Nucleus accumbens (tissue), 56 donors: ENCODE measurements at places on chromosomes 2 and 18.

GRCh38 chr2:217938036-217938435, 64.8 kb downstream of the TNS1 start:
- DNase-seq: no peak

DNA sequence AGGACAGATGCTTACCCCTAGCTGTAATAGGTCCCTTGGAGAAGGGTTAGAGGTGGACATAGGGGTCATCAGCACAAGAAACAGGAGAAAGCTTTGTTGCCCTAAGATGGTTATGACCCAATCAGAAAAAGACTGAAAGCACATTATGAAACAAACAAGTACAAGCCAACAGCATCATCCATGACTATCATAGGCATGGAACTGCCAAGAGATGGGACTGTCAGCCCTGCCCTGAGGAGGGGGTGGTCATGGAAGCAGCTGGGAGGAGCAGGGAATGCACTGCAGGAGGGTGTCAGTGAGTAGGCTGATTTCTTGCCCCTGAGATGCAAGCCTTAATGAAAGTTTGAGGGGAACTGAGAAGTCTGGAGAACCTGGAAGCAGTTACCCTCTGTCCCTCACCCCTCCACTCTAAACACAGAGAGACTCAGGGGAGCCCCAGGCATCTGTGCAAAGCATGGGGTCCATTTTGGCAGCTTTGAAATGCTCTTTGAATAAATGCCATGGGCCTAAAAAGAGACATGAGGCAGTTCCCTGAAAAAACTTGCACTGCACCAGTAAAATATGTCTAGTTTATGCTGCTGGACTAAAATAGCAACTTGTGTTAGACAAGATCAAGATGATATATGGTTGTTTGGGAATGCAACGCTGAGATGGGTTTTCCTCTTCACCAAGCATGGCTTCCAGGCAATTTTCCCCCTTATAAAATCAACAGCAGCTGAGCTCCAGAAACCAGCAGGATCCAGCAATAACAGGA, 122.7 kb upstream of the ZFP36L2 start:
- no peak for DNase-seq

DNA sequence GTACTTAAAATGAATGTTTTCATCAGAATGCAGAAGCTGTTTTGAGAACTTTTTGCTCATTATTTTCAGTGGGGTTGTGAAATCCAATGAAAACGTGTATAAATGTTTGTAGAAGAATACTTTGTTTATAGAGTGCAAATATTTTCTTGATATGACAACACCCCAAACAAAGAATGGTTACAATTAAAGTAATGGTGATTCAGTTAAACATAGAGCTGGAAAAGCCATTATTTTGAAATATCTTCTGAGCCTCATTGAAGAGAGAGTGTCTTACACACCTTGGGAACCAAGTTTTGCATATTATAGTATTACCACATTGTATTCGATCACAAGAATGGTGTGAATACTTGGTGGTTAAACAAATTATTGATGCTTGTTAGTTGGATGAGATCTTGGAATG, 48.7 kb downstream of the SPTBN1 start:
- DNase-seq: no peak

DNA sequence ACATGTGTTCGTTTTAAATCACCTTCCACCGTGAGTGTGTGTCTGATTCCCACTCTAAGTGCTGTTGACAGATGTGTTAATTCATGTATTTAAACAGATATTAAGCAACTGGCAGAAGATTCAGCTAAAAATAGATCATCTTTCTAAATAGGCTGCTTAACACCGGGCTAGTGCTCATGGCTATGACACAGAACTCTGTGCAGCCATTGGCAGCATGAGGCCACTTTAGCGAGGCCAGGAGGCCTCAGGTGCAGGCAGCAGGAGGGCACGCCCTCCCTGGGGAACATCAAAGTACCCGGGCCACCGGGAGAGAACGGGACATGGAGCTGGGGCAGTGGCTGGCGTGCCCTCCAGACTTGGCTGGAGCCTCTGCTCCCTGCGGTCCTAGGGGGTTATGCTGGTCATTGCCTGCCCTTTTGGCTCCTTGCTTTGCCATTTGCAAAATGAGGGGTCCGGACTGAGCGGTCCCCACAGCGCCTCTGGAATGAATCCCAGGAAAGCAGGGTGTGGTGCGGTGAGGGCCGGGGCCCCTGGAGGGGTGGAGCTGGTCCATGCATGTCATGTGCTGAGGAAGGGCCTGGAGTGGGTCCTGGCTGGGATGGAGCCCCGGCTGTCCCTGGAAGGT, 62.8 kb upstream of the HDAC4 start:
- no peak for DNase-seq

DNA sequence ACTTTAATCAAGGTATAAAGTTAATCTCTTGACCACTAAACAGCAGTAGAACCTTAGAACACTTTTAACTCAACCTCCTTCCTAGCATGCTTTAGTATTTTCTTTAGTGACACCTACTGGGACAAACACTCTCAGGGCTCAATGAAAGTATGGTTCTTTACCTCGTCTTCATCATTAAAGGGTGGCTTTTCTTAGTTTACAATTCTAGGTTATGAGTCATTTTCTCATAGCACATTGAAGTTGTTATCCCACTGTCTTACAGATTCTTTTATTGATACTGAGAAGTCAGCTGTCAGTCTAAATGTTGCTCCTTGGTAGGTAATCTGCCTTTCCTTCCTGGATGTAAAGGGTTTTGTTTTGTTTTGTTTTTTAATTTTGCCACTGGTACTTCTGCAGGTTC, 38.0 kb downstream of the SIGLEC15 start:
- no peak for DNase-seq

DNA sequence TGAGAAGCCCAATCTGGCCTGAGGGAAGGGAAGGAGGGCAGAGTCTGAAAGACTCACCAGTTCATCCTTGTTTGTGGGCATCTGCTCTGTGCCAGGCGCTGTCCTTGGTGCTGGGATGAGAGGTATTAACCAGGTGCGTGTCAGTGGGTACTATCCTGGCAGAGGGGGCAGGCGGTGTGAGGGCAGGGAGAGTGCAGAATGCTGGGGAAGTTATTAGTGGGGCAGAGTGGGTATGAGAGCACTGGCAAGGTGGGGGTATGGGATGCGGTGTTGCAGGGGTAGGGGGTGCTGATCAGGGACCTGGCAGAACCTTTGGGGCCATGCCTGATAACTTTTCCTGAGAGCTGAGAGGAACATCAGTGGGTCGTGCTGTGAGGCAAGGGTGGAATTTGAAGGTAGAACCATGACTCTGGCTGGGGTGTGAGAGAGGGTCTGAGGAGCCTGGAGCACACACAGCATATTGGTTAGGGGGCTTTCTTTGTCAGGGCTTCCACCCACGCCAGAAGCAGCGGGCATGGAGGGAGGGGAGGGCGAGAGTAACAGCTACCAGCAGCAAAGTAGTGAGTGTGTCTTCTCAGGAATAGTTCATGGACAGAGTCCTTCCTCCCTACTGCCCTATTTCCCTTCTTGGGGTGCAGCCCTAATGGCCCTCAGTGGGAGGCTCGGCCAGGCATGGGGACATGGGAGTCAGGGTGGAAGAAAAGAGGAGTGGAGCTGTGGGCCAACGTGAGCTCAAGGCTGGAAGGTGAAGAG, 290.7 kb downstream of the CYP26B1 start:
- no peak for DNase-seq
